ENCODE measurements at places on chromosomes 11 and 22. TPM values are rescaled to one million over a fixed set of nuclear protein-coding genes. Genes with fewer than 3 reads are reported as not detected.

Gene ROM1
- total RNA-seq: 4.3 TPM

Gene OR52H1
- 0.80 TPM for total RNA-seq

Gene NXPE4
- total RNA-seq: 0.25 TPM

Gene QSER1
- 29.1 TPM for total RNA-seq

Gene TECTA
- total RNA-seq: 1.1 TPM

DNA sequence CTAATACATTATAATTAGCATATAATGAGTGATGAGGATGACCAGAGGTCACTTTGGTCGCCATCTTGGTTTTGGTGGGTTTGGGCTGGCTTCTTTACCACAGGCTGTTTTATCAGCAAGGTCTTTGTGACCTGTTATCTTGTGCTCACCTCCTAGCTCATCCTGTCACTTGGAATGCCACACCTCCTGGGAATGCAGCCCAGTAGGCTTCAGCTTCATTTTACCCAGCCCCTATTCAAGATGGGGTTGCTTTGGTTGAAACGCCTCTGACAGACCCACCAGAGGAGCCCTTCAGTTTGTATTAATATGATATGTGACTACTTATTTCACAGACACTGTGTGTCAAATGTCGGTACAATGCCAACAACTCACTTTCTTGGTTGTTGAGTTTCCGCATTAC, 20.2 kb downstream of the FOLR3 start:
- no peak for DNase-seq

DNA sequence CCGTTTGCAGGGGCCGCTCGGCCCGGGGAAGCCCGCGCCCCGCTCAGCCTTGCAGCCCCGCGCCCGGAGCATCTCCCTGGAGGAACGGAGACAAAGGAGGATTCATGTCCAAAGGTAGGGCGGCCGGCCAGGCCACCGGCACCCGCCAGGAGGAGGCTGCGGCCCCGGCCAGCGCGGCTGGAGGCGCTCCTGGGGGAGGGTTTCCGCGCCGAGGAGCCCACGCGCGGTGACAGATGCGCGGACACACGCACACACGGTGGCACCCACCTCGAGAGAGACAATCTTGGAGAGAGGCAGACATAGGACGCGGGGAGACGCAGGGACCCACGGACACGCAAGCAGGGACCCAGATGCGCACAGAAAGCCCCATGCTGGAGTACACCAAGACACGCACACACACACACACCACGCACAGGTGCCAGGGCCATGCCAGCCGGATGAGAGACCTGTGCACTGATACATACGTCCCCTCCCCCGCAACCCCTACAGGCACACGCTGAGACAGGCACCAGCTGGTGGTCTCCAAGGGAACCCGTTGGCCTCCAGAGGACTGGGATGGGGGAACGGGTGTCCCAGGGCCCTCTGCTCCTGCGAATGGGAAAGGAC, 7.8 kb downstream of the SEPTIN3 start:
- no peak for DNase-seq

- peak; percentile 91 for DNase-seq
These were observed 696 bp upstream of the MARK2 start for GRCh38 chr11:63838150-63838677.

GRCh38 chr11:131275580-131275979, 94.8 kb upstream of the NTM start:
- DNase-seq: no peak

DNA sequence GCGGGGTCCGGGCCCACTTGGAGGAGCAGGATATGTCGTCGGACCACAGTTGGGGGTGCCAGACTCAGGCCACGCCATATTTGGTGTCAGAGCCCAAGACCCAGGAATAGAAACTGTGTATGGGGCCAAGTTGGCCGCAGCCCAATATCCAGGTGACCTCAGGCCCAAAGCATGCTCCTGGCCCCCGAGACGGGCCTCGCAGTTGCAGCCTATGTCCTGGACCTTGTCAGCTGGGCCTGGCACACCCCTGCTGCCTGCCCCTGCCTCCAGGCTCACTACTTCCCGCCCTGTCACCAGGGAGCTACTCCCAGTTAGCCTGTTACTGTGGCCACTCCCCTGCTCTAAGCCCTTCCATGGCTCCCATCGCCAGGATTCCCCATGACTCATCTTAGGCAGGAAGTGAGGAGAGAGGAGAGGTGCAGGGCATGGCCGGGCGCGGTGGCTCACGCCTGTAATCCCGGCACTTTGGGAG, 23.1 kb downstream of the A4GALT start:
- no peak for DNase-seq

DNA sequence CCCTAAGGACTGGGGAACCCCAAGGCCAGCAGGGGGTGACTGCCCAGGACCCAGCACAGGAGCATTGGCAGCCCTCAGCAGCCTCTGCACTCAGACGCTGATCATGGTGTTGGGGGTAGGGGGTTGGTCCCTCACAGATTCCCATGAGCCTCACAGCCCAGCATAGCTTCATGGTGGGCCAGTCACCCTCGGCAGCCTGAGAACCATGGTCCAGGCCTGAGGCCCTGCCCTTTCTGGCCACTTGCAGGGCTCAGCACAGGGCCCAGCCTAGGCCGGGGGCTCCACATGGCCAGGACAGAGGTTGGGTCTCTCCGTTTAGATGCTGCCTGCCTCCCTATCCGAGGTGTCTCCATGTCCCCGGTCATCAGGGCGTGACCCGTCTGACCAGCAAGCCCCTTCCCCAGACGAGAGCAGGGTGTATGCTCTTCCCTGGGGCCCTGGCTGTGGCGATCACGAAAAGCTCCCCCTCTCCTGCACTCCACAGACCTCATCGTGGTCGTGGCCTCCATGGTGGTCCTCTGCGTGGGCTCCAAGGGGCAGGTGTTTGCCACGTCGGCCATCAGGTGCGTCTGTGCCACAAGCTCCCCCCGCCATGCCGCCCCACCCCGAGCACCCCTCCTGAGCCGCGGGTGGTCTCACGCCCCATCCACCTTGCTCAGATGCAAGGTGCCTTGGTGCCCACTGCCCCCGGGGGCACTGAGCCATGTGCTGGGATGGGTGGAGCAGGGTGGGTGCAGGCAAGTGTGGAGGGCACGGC, 126.2 kb downstream of the KCNQ1 start:
- DNase-seq: peak; percentile 52

Measured in spleen (tissue), 13 donors.